Activated naive CD4-positive, alpha-beta T cell (primary cell): ENCODE measurements at places on chromosomes 2 and 18.

- DNase-seq, result no peak
Observed at GRCh38 chr18:48913201-48913600, 37.6 kb downstream of the SMAD7 start.

- no peak for DNase-seq
Observed at GRCh38 chr2:150570712-150571111, 83.2 kb upstream of the RND3 start.

DNA sequence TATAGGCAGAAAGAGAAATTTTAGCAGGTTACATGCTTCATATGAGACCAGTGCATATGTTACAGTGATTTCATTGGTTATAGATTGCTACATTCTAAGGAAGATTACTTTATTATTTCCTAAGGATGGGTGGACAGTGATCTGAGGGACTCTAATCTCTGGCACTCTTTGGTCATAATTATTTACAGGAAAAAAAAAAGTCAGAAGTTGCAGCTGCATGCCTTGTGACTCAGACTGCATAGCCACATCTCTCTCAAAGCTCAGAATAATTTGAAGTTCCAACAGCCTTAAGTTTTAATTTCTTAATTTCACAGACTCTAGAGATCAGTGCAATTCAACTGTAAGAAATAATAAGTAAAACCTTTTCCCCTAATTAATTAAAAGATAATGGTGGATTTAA is 27.1 kb upstream of the BARD1 start:
- no peak for DNase-seq

DNA sequence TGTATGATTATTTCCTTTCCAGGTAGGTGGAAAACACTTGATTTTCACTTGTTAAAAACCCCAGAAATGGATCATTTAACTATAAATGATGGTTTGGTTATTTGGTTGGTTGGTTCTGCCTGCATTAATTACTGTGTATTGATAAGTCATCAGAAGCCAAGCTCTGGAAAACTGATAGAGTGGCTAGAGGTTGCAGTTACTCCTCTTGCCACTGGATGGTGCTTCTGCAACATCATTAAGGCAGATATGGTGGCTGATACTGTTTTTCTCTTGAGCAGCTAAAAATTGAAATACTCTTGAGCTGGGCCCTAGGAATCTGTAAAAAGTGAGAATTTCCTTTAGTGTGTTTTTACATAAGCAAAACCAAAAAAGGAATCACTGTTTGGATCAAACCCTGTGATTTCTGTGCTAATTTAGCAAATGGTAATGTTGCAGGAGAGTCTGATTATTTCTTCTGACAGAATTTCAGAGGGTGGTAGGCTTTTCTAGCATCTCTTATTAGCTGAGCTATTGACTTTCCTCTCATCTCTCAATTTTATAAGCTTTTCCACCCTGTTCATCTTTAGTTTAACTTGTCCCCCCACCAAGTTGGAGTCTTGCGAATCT is 54.3 kb downstream of the RAB10 start:
- DNase-seq, result no peak

DNA sequence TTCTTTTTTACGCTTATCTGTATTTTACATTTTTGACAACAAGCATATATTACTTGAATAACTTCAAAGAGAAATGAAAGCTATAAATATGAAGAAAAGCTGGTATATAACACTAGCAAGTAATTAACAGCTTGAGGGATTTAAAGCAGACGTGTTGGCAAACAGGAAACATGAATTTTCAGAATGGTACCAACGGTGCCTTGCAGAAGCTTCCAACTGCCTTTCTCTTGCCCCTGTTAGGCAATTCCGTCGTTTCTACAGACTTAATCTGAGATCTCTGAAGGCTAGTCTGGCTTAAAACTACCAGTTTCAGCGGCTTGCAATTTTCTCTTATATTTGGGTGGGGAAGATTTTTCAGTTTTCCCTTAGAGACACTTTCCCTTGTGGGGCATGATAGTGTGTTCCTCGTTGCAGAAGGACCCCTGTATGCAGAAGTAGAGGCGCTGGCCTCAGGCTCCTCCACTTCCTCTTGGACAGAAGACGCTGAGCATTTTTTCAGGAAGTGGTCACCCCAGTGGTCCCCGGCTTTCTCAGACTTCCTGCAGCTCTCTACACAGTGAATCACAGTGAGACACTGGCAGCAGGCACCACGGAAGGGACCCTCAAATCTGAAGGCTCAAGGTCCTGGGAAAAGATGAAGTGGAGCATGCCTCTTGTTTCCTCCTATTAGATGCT is 56.2 kb upstream of the SLC16A14 start:
- DNase-seq, result no peak

GRCh38 chr18:56515522-56515921 is 122.9 kb downstream of the TXNL1 start:
- DNase-seq, result no peak

- DNase-seq, result no peak
Observed at GRCh38 chr2:133293544-133294353, 274.5 kb downstream of the NCKAP5 start.

GRCh38 chr2:240277807-240278522 is 137.5 kb upstream of the OTOS start:
- DNase-seq, result no peak

- no peak for DNase-seq
Observed at GRCh38 chr2:54041135-54041534, 70.3 kb upstream of the PSME4 start.

- no peak for DNase-seq
Observed at GRCh38 chr2:9739531-9739964, 103.7 kb upstream of the TAF1B start.

DNA sequence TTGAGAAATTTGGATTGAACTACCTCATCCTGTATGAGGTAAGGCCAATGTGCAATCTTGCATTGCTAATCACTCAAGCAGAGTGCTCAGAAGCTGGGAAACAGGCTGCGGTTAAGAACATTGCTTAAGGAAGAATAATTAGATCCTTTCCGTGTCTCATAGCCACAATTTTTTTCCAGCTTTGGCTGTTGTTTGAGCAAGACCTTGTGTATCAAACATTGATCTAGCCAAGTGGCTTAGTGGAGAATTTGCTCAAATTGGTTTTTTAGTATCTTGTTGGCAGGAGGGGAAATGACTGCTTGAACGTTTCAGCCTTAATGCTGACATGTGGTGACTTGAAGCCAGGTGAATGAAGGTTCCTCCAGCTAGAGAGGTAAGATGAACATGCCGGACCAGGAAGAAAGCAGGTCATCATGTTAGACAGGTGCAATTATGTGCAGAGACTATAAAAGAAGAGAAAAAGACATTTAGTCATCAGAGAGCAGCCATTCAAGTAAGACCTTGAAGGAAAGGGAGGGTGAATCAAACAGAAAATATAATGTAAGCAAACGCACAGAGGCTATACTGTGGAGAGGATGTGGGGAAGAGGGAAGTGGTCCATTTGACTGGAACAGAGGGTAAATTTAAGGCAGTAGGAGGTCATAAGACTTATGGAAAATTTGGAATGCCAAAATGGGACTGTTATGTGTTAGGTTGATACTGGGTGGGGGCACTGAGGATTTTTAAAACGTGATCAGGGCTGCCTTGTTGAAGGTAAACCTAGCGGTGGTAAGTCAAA is 98.9 kb upstream of the CYP1B1 start:
- DNase-seq, result no peak

GRCh38 chr2:152114366-152114765 is 15.5 kb upstream of the CACNB4 start:
- DNase-seq, result no peak

- DNase-seq, result no peak
Observed at GRCh38 chr2:108612153-108612513, 77.9 kb downstream of the LIMS1 start.

GRCh38 chr18:63043516-63043915 is 276.1 kb downstream of the BCL2 start:
- DNase-seq, result no peak

DNA sequence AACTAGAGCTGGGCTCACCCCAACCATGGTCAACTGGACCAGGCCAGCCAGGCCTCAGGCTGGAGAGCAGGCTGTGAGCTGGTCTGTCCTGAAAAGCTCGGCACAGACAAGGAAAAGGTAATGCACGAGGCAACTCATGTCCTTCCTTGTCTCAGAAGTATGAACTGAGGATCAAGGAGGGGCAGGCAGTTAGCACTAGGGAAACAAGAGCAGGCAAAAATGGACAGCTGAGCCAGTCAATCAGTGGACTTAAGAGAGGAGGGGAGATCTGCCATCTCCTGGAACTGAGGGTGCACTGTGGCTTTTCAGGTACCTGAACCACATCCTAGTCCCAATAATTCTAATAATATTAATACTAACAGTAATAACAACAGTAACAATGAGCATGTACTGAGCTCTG is 20.6 kb upstream of the WIPF1 start:
- no peak for DNase-seq

DNA sequence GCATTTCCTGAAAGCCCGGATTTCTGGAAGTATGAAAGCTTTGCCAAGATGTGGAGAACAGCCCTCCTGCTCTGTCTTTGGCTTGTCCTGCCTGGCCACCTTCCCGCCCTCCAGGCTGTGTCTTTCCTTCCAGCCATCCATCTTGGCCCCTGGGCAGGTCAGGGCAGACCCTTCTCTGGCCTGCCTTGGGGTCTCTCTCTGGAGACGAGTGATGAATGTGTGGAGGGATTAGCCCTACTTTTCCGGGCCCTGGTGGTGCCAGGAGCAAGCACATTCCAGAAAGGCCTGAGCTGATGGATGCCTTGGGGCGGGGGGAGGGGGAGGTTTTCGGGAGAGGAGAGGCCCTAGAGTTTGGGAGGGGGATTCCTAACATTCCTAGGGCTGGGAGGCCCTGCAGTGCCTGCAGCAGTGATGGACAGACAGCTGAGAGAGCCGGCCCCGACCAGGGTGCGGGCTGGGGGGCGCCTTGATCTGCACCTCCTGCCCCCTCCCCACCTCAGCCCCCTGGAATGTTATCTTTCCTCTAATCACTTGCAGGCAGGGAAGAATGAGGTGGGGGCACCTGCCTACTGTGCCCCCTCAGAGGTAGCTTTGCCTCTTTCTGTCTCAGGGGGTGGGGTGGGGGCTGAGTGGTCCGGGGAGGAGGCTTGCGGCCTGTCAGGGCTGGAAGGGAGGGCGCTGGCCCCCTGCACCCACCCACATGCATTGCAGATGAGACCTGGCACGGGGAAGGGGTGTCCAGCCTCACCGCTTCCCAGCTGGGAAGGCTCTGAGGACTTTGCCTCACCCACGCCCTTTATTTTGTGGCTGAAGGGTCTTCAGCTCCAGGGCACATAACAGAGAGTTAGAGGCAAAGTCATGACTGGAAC is 156.2 kb downstream of the DDX1 start:
- no peak for DNase-seq

- DNase-seq, result no peak
Observed at GRCh38 chr2:95044601-95045000, 19.1 kb downstream of the MAL start.

- DNase-seq, result no peak
Observed at GRCh38 chr2:16613539-16614011, 52.1 kb downstream of the CYRIA start.

DNA sequence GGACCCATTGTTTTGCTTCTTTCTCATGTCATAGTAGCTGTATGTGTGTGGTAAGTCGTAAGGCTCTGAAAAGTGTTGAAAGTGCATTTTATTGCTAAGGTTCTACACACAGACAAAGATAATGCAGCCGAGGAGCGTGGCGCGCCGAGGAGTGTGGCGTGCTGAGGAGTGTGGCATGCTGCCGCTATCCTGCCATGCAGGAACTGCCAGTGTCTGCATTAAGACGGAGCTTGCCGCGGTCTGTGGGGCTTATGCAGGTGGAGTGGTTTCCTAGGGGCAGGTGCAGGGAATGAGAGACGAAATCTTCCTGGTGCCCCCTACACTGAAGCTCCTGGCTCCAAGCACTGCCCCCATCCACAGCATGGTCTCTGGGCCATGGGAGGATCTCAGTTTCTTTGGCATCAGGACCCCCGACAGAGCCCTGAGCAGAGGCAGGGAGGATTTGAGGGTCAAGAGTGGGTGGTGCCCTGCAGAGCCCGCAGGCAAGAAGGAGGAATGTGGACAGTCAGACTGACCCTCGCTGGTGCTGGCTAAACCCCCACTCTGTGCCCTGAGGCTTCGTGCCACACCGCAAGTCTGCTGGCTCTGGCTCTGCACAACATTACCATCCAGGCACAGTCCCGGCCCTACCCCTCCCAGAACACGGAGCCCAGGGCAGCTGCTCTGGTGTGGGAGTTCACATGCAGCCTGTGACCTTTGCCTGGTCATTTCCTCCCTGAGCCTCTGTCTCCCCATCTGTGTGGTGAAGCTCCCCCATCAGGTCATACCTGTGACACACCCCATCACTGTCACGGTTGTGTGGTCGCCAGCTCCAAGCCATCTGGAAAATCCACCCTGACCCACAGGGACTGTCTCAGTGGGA is 3.2 kb downstream of the SNED1 start:
- DNase-seq, result no peak

GRCh38 chr2:195482010-195482409 is 175.0 kb upstream of the SLC39A10 start:
- no peak for DNase-seq

DNA sequence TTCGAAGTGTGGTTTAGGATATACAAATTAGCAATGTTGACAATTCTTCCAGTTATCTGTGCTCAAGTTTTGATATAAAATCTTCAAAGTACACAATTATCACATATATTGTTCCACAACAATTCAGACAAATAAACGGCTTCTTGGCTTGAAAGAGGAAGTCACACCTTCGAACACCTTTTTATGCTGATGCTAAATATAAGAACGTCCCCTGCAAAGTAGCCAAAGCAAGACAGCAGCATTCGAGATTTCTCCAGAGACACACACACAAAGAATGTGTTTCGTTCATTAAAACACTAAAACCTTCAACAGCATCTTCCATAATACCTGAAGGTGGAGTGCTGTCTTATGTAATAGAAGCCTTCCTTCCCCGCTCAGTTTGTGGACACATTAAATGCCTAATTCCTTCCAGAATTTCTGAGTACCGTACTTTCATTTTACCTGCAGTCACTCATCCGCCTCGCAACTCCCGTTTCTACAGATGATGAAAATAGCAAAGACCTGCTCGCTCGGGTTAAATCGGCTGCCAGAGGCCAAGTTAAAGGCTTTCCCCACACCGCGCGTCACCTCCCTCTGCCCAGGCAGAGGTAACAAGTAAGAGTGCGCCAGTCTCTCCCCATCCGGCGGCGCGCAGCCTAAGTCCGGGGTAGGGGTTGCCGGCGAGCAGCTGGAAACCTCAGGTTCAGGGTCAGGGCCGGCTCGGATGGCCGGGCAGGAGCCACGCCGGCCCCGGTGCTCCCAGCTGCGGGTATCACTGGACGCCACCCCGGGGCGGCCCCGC is 847 bp downstream of the SERPINE2 start:
- DNase-seq, result peak; percentile 18

- DNase-seq, result no peak
Observed at GRCh38 chr18:74654638-74655037, 57.0 kb downstream of the ZNF407 start.

- DNase-seq, result no peak
Observed at GRCh38 chr18:24197412-24197811, 58.5 kb downstream of the CABYR start.

DNA sequence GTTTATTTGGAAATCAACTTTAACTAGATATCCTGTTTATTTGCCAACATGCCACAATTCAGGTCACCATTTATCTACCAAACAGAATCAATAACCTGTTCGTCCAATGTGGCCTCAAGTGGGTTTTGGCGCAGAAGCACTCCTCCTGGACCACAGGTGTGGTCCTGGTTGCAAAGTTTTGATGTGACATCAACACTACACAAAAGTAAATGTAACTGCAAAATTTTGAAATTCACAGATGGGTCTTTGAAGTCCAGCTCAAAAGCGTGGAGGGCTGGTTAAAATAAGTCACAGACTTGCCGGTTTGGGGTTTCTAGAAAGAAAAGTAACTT is 474 bp upstream of the GCA start:
- no peak for DNase-seq

GRCh38 chr2:17780546-17780945 is 26.6 kb downstream of the GEN1 start:
- DNase-seq, result no peak
